Eye (tissue), 1 donor: ENCODE measurements at places on chromosomes 16 and 17.

DNA sequence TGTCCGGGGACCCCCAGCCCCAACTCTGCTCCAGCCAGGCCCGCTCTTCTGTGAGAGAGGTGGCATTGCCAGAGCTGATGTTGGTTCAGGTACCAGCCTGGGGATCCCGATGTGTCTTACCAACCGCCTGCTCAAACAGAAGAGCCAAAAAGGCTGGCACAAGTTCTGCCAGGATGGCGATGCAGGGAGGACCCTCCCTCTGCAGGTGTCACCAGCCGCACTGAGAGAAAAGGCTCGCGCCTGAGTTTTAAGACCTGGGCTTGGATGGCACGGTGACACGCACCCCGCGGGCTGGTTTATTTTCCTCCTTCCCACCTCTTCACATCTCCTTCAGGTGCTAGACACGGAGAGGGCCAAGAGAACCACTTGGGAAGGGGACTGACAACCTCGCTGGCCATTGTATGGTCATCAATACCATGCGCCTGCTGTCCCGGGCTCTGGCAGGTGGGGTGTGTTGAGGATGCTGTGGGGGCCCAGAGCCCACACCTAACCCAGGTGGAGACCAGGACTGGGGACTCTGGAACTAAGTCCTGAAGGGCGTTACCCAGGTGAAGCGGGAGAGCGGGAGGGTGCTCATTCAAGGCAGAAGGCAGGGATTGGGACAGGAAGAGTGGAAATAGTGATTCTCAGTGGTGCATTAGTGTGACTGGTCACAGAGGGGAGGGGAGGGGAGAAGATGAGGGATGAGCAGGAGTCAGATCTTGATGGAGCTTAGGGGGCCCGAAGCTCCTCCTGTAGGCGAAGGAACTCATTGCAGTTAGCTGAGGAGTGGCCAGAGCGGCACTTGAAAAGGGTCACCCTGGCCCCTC is 16.3 kb downstream of the FOXJ1 start:
- no peak for DNase-seq

- peak; percentile 96 for DNase-seq
Measured at GRCh38 chr16:85461814-85462713, 151.1 kb upstream of the GSE1 start.

DNA sequence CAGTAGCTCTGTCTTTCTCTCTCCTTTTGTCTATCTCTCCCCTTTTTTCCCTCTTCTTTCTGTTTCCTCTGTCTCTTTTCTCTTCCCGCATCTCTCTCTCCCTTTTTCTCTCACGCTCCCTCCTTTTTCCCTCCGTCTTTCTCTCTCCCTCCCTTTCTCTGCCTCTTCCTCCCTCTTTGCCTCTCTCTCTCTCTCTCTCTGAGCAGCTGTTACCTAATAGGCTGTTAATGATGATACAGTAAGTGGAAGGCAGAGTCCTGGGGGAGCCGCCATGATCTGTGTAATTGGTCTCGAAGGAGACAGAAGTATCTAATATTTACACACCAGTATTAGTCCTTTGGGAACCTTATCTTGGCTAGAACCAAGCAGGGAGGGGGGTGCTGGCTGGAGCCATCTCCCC is 136.1 kb upstream of the CIBAR2 start:
- DNase-seq, result peak; percentile 69

- DNase-seq, result no peak
Measured at GRCh38 chr17:82193520-82194220, 19.0 kb downstream of the CCDC57 start.

DNA sequence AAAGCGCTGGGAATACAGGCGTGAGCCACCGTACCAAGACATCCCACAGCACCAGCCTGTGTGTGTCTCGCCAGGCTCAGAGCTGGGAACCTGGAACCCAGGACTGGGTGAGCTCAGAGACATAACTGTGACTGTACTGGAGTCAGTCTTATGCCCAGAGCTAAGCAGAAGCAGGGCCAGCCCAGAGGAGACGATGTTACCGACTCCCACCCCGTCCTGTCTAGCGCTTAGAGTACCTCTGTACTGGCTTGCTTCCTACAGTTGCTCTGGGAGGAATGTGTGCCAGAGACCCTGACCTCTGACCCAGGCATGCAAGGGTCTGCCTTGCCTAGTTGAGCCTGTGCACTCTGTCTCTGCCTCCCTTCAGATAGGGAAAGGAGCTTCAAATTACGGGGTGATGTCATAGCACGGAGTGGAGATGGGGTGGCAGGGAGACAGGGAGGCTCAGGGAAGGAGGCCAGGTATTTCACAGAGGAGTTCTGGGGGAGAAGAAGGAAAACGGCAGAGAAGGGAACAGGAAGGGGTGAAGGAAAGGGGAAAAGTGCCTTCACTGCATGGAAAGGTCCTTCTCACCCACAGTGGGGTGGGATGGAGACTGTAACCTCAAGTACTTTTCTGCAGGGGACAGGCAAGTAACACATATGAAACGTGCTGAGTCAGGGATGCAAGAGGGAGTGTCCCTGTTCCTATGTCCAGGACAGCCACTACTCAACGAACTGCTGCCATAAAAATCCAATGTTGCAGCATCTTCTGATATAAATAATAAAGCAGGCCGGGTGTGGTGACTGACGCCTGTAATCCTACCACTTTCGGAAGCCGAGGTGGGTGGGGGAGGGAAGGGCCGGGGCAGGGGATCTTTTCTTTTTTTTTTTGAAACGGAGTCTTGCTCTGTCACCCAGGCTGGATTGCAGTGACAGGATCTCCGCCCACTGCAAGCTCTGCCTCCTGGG is 5.8 kb upstream of the ARMC5 start:
- no peak for DNase-seq

DNA sequence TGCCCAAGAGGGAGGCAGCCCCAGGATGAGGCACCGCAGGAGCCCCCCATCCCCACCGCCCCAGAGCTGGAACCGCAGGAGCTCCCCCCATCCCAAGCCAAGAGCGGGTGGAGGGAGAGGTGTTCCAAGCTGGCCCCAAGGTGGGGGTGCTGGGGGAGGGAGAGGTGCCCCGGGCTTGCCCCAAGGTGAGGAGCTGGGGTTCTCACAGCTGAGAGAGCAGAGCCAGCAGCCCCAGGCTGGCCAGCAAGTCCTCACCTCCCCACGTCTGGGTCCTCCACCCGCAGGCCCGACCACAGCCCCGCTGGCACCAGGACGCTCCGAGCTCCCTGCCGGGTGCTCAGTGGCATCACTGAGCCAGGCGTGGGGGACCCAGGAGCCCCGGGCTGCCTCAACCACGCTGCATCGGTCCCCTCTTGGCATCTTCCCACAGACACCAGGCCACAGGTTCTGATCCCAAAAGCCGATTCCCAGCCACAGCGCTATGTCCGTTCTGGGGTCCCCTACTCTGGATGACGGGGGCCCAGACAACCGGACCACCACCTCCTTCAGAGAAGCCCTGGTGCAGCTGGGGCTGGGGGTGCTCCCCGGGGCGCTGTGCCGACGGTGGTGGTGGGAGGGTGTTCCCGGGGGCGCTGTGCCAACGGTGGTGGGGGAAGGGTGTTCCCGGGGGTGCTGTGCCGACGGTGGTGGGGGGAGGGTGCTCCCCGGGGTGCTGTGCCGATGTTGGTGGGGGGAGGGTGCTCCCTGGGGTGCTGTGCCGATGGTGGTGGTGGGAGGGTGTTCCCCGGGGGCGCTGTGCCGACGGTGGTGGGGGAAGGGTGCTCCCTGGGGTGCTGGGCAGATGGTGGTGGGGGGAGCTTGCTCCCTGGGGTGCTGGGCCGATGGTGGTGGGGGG is 15.4 kb upstream of the WDR45B start:
- no peak for DNase-seq

DNA sequence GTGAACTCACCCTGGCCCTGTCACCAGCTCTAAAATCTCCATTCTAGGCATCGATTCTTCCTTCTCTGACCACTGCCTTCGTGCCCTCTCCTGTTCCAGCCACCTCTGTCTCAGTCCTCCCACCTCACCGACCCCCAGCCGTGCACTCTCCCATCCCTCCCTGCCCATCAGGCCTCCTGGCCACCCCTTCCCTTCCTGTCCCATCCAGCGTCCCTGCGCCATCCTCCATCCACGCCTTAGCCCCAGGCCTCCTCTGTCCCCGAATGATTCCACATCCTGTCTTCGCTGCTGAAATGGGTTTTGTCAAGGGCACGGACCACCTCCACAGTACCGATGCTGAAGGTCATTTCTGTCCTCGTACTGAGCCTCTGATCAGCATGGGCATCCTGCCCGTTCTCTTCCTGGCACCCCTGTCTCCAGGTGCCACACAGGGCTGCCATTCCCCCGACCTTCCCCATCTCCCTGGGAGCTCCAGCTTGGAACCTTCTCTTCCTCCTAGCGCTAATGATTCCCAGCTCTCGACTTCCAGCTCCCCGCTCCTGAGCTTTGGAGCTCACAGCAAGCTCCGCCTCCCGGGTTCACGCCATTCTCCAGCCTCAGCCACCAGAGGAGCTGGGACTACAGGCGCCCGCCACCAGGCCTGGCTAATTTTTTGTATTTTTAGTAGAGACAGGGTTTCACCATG is 2.6 kb downstream of the TRIM65 start:
- DNase-seq, result peak; percentile 24
